Cardiac muscle cell (in vitro differentiated cells and primary cell): ENCODE measurements at places on chromosomes 11 and 22. TPM values are rescaled to one million over a fixed set of nuclear protein-coding genes. Genes with fewer than 3 reads are reported as not detected.

GRCh38 chr11:92841719-92842118 is 127.7 kb upstream of the MTNR1B start:
- H3K27ac ChIP-seq: no peak overlapping the region
- no peak overlapping the region for H3K4me3 ChIP-seq
- no peak for DNase-seq

DNA sequence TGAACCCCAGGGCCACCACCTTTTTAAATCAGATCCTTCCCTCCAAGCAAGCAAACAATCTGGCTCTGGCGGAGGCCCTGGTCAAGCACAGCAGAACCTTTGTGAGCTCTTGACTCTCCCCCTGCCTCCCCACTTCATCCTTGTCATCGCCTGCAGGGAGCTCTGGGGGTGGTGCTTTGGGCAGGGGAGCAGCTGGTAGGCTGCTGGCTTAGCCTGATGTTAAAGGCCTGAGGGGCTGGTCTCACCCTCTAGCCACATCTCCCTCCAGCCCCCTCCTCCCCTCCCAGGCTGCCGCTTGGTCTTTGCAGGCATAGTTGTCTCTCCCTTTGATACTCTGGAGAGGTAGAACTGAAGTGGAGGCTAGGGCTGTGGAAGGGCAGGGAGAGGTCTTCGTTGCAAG is 50.9 kb downstream of the THAP12 start:
- peak; percentile 93 for DNase-seq
- H3K4me1 ChIP-seq: peaks cover 18% of the 10 kb centered on the region
- H3K4me3 ChIP-seq: no peak overlapping the region
- H3K36me3 ChIP-seq: no peaks in the 10 kb centered on the region

DNA sequence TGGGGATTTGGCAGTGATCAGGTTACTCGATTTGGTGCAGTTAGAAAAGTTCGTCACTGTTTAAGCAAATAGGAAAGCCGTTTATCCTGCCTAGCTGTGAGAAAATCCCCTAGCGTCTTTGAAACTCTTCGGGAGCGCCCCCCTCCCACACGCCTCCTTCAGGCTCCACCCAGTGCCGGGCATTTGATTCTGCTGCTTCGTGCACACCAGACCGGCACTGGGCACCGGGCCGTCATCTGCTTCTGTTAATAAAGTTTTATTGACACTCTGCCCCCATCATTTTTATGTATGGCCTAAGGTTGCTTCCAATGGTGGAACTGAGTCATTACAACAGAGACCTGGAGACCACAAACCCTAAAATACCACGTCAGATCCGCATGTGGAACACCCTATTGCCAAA is 50.9 kb downstream of the IGF2 start:
- no peak overlapping the region for H3K27ac ChIP-seq
- no peak for DNase-seq
- no peaks in the 10 kb centered on the region for H3K4me1 ChIP-seq
- H3K27me3 ChIP-seq: no peaks in the 10 kb centered on the region
- no peaks in the 10 kb centered on the region for H3K36me3 ChIP-seq

GRCh38 chr11:122714484-122714883 is 59.0 kb downstream of the UBASH3B start:
- DNase-seq: no peak
- H3K36me3 ChIP-seq: no peaks in the 10 kb centered on the region
- H3K4me3 ChIP-seq: no peak overlapping the region
- no peaks in the 10 kb centered on the region for H3K4me1 ChIP-seq
- no peaks in the 10 kb centered on the region for H3K27me3 ChIP-seq

GAB2 gene
- 7.2 and 18.0 TPM in 2 replicates for total RNA-seq

DNA sequence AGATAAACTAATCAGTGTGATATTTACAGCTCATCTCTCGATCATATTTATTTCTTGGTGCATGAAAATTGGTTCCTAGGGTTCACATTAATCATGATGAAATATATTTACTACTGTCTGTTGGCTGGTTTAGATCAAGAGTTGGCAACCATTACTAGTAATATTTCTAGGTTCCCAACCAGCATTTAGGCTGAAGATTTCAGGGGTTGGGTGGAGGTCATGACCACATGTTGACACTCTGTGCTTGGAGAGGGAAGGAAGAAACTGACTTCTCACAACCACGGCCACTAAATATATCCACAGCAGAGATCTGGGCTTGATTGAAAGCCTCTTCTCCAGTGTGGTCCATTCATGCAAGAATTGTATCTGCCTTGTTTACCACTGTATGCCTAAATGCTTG is 87.9 kb downstream of the ALX4 start:
- H3K27me3 ChIP-seq: no peaks in the 10 kb centered on the region
- no peak overlapping the region for H3K4me3 ChIP-seq
- peaks cover 8% of the 10 kb centered on the region for H3K4me1 ChIP-seq
- H3K27ac ChIP-seq: no peak overlapping the region
- DNase-seq: no peak

GRCh38 chr11:34438529-34439507 is at the start of gene CAT:
Gene CAT, plus strand, starts transcription at chr11:34438934. Its CDS starts 80 bp downstream, at chr11:34439014.
- peak within 1 kb of the TSS; percentile 89 for H3K27ac ChIP-seq
- H3K36me3 ChIP-seq: no peaks in the 10 kb centered on the region
- peak within 1 kb of the TSS; percentile 74 for H3K4me3 ChIP-seq
- peak; percentile 99 for DNase-seq

DNA sequence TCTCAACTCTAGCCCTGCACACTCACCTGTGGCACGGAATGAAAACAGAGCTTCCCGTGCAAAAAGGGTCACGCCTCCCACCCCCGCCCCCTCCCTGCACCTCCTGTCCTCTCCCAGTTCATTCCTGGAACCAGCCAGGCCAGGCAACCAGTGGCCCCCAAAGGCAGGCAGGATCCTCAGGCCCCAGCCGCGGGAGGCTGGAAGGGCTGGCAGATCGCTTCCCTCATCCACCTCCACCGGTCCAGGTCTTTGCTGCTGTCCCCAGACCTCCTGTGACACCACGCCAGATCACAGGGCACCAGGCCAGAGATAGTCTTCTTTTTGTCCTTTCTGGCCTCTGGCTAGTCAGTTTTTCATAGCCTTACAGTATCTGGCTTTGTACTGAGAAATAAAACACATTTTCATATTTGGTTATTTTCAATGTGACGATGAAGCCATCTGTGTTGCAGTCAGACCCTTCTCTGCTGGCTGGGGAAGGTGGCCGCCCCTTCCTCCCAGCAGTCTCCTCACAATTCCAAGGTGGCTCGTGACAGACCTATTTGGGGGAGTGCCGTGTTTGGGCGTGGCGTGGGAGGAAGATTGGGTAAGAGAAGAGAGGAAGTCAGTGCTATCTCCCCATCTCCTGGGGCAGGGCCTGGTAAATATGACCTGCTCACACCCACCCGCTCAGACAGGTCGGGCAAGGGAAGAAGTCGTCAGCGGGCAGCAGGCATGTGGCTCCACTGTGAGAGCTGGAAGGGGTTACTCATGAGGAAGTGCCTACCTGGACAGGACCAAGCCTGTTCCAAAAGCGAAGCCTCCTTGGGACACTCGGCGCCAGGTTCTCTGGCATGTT is 9.1 kb downstream of the SSH3 start:
- no peak for DNase-seq
- no peaks in the 10 kb centered on the region for H3K36me3 ChIP-seq
- no peaks in the 10 kb centered on the region for H3K4me1 ChIP-seq
- no peak overlapping the region for H3K4me3 ChIP-seq
- H3K27me3 ChIP-seq: no peaks in the 10 kb centered on the region
- H3K27ac ChIP-seq: no peak overlapping the region

DNA sequence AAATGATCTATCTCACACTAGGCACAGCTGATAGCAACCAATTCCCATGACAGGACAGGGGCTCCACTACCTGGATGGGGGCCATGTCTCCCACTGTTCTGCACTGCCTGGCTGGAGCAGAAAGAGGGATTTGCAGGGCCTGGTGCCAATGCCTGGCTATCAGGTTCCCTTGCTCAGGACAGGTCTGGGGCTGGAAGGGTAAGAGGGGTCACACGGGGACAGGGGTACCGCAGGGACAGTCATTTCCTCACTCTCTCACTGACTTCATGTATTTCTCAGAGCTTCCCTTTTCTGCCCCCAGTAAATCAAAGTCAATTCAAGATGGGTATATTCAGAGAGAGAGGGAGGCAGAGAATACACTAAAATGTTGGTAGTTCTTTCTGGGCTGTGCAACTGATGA is 119.1 kb upstream of the CSNK2A3 start:
- no peak for DNase-seq
- no peak overlapping the region for H3K27ac ChIP-seq
- peaks cover 9% of the 10 kb centered on the region for H3K27me3 ChIP-seq
- no peaks in the 10 kb centered on the region for H3K36me3 ChIP-seq

DNA sequence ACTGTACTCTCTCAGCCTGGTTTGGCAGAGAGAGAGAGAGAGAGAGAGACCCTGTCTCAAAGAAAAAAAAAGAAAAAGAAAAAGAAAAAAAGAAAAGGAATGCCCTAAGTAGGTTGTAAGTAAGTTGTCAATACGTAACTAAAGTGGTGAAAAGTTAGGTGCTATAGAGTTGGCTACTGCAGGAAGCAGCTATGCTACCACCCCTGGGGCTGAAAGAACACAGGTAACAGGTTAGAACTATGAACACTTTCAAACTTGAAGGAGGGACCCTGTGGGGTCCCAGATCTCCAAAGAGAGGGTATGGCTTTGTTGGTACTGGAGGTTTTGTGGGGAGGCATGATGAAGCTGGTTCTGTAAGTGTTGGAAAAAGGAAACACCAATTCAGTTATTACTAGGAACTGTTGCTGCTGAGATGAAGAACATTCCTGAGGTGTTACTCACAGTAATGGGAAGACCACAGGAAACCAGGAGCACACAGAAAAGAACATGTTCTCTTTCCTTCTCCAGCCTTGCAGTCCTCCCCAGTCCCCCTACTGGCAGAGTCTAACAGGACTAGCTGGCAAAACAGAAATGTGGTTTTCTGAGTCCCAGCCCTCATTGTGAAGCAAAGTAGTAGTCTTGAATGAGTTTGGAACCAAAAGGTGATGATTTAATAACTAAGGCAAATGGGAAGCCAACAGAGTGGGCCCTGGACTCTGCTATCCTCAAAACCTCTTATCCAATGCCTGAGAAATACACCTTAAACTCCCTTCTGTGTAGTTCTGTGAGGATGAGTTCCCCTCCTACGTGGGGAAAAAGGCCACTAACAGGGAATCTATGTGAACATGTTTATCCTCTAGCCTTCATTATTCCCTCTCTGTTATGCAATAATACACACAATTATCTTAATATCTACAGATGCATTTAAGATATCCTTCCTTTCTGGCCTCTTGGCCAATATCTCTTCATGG is 427.0 kb upstream of the DDI1 start:
- H3K4me1 ChIP-seq: no peaks in the 10 kb centered on the region
- H3K27ac ChIP-seq: no peak overlapping the region
- DNase-seq: peak; percentile 98
- no peak overlapping the region for H3K4me3 ChIP-seq
- no peaks in the 10 kb centered on the region for H3K36me3 ChIP-seq

TSGA10IP gene
- 1.0 TPM in 1 of 2 replicates, not detected in the other for total RNA-seq

DNA sequence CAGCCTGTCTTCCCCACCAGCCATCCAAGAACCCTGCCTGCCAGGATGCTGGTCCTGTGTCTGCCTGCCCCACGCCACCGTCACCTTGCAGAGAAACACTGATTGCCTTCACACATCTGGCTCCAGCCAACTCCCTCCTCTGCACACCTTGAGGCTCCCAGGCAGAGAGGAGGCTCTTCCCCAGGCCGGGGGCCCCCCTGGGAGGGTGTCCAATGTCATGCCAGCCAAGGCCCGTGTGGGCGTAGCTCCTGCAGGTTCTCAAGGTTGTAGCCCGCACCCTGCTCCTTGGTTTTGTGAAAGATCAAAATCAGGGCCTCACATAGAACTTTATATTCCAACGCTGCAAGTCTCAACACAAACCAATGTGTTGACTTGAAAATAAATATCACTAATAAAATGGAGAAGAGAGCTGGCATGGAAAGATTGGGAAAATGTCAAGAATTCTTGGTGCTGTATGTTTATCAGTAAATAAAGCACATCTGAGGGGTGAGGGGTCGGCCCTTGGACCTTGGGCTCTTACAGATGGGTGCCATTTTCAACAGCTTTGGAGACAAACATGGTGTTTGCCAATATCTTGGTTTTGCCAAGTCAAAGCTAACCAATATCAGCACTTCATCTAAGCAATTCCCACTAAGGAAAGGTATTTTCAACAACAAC is 6.7 kb upstream of the PPARA start:
- H3K36me3 ChIP-seq: no peaks in the 10 kb centered on the region
- H3K4me1 ChIP-seq: peaks cover 15% of the 10 kb centered on the region
- no peak for DNase-seq
- H3K27ac ChIP-seq: no peak overlapping the region
- H3K27me3 ChIP-seq: peaks cover under 1% of the 10 kb centered on the region

DNA sequence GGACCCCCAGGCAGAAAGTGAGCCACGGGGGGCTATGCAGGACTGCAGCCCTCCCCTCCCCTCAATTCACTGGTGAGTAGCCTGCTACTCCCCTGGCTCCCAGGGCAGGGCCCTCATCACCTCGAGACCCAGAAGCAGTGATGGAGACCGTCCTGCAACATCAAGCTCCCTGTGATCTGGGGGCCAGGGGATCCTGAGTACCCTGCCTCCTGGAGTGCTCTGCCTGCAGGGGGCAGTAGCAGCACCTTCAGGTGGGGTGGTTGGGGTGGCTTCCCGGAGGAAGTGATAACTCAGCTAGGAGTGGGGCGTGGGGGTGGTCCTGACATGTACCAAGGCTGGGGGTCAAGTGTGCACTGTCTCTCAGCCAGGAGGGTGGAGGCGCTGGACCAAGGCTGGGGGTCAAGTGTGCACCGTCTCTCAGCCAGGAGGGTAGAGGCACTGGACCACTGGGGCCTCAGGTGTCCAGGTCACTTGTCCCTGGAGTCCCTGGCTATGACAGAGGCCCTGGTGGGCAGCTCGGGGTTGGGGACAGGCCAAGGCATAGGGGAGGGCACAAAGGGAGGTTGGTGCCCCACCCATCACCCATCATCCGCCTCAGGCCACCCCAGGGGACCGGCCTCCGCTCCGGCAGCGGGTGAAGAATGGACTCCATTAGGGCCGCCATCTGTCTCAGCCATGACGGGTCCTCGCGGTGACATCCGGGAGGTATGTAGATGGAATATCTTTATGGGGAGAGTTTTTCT is 9.4 kb downstream of the RTN4R start:
- H3K4me3 ChIP-seq: no peak overlapping the region
- H3K27me3 ChIP-seq: no peaks in the 10 kb centered on the region
- no peaks in the 10 kb centered on the region for H3K4me1 ChIP-seq
- no peaks in the 10 kb centered on the region for H3K36me3 ChIP-seq
- no peak overlapping the region for H3K27ac ChIP-seq

DNA sequence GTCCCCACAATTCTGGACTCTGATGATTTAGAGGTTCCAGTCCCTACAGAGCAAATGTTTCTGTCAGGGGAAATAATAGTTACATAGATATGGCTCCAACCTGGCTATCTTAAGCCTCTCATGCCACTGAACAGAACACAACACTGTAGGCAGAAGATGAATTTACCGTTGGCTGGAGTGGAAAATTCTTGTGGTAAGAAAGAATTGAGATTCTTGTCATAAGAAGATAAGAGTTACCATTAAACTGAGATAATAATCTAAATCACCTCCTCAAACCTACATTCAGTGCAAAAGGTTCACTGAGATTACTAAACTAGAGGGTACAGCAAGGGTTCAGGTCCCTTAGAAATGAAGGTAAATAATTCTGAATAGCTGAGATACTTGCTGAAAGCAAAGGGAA is 10.1 kb upstream of the NAALAD2 start:
- DNase-seq: no peak
- H3K36me3 ChIP-seq: no peaks in the 10 kb centered on the region
- H3K27me3 ChIP-seq: no peaks in the 10 kb centered on the region
- peaks cover 6% of the 10 kb centered on the region for H3K4me1 ChIP-seq

- no peak for DNase-seq
- H3K27ac ChIP-seq: no peak overlapping the region
- H3K4me3 ChIP-seq: no peak overlapping the region
- no peaks in the 10 kb centered on the region for H3K27me3 ChIP-seq
Observed at GRCh38 chr22:30876915-30877553, 91.5 kb downstream of the MORC2 start.
